ENCODE measurements at places on chromosomes 2 and 18. TPM values are rescaled to one million over a fixed set of nuclear protein-coding genes. Genes with fewer than 3 reads are reported as not detected.
A peak's percentile ranks its signal among the peaks of the same experiment; 100 is the strongest.

GRCh38 chr2:15584767-15585469 is 6.8 kb upstream of the DDX1 start:
- no peak for DNase-seq
- H3K27ac ChIP-seq = no peak overlapping the region
- no peaks in the 10 kb centered on the region for H3K36me3 ChIP-seq
- H3K27me3 ChIP-seq = no peaks in the 10 kb centered on the region

DNA sequence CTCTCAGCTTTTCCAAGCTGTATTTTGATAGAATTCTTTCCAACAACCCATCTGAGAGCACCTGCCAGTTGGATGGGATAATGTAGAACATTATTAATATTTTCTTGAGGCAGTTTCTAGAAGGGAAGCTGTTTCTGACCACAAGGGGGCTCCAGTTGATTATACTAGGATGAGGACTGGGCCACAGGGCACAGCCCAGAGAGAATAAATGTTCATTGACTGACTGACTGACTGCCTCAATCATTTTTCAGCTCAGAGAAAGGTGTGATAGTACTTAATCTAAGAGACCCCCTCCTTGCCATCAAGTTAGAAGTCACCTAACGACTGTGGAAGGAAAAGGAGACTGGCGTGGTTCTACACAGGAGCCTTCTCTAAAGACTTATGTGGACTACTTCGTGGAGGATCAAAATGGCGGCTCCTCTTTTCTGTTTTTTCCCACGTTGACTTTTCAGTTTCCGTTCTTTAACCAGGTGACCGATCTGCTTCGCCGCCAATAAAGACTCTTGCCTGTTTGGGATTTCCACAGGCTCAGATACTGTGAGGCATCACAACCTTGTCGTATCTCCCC is 31.9 kb upstream of the CREG2 start:
- no peaks in the 10 kb centered on the region for H3K4me1 ChIP-seq
- H3K4me3 ChIP-seq = no peak overlapping the region
- no peak for DNase-seq

THUMPD2 gene
- total RNA-seq = 10.3 TPM

GRCh38 chr2:109258376-109258775 is 129.4 kb downstream of the SH3RF3 start:
- H3K36me3 ChIP-seq = no peaks in the 10 kb centered on the region
- peak overlapping the region; percentile 9 for H3K27ac ChIP-seq
- H3K4me3 ChIP-seq = no peak overlapping the region
- H3K27me3 ChIP-seq = no peaks in the 10 kb centered on the region
- peaks cover 37% of the 10 kb centered on the region for H3K4me1 ChIP-seq

ATOH8 gene
- total RNA-seq = 66.5 TPM

All from vagina (tissue), 2 donors.